Uterus (tissue), 4 donors: ENCODE measurements at places on chromosomes 6 and 20. TPM values are rescaled to one million over a fixed set of nuclear protein-coding genes. Genes with fewer than 3 reads are reported as not detected.

GSTA4 gene
- total RNA-seq = 7.7 TPM

DNA sequence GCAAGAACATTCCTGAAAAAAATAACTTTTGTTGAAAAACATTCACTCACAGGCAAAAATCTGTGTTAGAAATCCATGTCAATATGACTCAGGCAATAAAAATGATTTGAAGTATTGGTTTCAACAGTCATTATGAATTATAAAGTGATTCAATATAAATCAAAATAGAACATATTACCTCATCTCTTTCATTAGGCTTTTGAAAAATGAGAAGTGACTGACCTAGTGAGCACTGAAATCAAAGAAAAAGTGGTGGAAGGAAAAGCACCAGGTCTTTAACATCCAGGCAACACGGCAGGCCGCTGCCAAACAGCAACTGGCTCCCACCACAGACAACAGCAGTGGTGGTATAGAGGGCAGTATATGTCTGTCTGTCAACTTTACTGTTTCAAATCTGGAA lies 68.9 kb downstream of the MAN1A1 start:
- no peak for DNase-seq
- H3K36me3 ChIP-seq = no peaks in the 10 kb centered on the region
- peaks cover 3% of the 10 kb centered on the region for H3K4me1 ChIP-seq

DNA sequence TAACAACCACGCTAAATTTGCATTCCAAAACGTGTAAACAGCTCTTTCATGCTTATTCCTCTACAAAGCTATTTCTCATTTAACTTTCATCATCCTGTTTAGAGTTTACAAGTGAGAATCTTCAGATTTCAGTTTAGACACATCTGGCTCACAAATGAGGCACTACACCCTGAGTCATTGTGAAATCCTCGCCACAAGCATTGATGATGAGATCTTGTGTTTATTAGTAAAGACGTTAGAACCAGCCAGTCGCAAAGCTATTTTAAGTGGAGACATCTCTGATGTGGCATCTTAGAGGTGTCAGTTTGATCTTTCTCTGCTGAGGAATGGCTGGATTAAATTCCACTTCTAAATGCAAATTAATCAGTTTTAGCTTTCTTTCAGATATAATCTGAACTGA lies 8.3 kb upstream of the ISM1 start:
- no peak for DNase-seq
- no peak overlapping the region for H3K27ac ChIP-seq
- no peaks in the 10 kb centered on the region for H3K4me1 ChIP-seq
- no peaks in the 10 kb centered on the region for H3K36me3 ChIP-seq
- no peaks in the 10 kb centered on the region for H3K27me3 ChIP-seq

LYRM4 gene
- total RNA-seq = 33.0 TPM

DNA sequence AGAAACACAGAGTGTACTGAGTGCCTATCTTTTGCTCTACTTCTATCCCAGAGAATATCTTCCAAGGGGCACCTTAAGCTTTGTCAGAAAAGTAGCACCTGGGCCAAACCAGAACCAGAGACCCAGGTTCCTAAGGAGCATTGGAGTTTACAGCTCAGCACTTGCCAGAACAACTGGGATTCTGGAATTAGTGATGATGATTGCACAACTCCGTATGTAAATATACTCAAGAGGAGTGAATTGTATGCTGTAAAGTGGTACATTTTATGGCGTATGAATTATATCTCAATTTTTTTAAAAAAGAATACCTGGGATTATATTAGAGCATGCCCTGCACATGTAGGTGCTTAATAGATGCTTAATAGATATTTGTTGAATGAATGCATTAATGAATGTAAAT lies 36.2 kb upstream of the EPB41L1 start:
- no peaks in the 10 kb centered on the region for H3K27me3 ChIP-seq
- no peaks in the 10 kb centered on the region for H3K4me1 ChIP-seq
- H3K36me3 ChIP-seq = no peaks in the 10 kb centered on the region
- no peak for DNase-seq
- H3K4me3 ChIP-seq = no peak overlapping the region

SRMS gene
- not detected for total RNA-seq

DNA sequence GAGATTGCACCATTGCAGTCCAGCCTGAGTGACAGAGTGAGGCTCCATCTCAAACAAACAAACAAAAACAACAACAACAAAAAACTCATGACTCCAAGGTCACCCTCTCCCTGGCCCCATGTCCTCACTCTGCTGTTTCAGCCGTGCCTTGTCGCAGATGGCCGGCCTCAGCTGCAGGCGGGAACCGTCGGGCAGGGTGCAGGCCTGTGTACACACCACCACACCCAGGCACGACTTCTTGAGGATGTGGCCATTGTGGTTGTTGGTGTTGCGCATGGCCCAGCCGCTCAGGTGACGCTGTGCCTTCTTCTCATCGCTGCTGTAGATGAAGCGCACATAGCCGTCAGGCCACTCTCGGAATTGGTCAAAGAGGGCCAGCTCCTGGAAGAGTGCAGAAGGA lies 4.8 kb downstream of the GCM2 start:
- H3K4me3 ChIP-seq = no peak overlapping the region
- H3K36me3 ChIP-seq = no peaks in the 10 kb centered on the region
- no peak overlapping the region for H3K27ac ChIP-seq
- no peaks in the 10 kb centered on the region for H3K4me1 ChIP-seq
- no peak for DNase-seq

GRCh38 chr6:2447318-2447920 lies 202.0 kb upstream of the GMDS start:
- no peak for DNase-seq
- H3K27ac ChIP-seq = no peak overlapping the region
- no peaks in the 10 kb centered on the region for H3K4me1 ChIP-seq
- H3K4me3 ChIP-seq = no peak overlapping the region
- no peaks in the 10 kb centered on the region for H3K27me3 ChIP-seq
